ENCODE measurements at places on chromosomes 1 and 21. TPM values are rescaled to one million over a fixed set of nuclear protein-coding genes. Genes with fewer than 3 reads are reported as not detected.

- no peak for DNase-seq
Measured at GRCh38 chr1:22861764-22862440, 110.8 kb downstream of the LACTBL1 start.

DNA sequence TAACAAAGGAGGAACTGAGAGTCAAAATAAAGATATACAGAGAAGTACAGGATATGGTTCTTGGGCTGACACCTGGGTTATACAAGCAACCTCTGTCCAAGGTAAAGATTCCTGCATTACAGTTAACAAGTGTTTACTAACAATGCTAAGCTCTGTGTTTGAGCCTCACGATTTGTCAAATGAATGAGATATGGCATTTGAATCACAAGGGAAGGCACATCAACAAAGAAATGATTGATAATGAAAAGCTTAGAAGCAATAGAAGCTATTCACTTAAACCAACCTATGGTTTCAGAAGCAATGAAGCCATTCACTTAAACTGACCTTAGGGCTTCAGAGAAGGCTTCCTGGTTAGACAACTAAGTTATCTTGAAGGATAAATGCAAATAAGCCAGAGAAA lies 199.5 kb downstream of the AGBL4 start:
- no peak for DNase-seq

- DNase-seq: no peak
Measured at GRCh38 chr1:201305815-201306214, 22.5 kb downstream of the PKP1 start.

GRCh38 chr1:193785850-193786420 lies 599.5 kb upstream of the B3GALT2 start:
- DNase-seq: no peak

- no peak for DNase-seq
Measured at GRCh38 chr1:204171751-204172178, 5.6 kb upstream of the REN start.

DNA sequence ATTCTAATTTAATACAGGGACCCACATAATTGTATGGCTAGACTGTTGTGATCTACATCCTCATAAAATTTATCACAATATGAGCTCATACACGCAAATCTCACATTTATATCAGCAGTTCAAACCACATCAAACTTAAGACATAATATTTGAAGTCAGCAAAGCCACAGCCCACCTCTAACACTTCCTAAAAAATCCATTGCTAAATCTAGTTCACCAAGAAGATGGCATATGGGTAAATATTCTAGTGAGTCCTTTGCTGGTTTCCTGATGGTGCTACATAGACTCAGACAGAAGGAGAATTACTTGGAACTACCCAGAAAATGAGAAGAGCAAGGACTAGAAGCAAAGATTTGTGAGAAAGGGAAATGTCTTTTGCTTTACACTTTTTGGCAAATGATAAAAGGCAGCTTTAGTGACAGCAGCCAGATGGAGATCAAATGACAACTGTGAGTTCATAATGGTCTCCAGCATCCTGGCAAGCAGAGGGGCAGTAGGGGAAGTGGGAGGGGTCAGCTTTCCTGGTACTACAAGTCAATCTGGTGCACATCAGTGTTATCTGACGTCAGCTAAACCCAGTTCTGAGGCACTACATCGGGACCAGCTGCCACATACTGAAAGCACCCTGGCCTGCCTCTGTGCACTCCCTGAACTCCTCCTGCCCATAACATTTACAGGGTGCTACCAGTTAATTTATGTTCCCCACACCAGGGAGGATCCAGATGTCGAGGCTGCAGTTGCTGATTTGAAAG lies 10.6 kb upstream of the GADD45A start:
- DNase-seq: peak; percentile 65

- DNase-seq: peak; percentile 81
Measured at GRCh38 chr1:212915245-212916091, 34.9 kb upstream of the VASH2 start.

- DNase-seq: no peak
Measured at GRCh38 chr1:66298464-66298863, 235.5 kb upstream of the SGIP1 start.

DNA sequence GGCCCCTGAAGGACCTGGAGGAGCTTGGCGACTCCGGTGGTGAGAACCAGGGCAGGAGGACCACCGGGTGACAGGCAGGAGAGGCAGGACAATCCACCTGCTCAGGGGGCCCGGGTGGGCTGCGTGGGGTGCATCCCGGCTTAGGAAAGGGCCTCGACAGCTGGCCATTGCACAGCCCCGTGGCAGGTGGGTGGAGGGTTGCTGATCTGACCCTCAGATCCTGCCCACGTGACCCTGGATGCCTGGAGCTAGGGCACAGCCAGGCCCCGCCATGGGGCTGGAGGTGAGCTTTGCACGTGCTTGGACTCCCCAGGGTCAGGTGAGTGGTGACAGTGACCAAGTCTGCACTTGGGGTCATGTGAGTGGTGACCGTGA lies 35.5 kb upstream of the SLC19A1 start:
- DNase-seq: peak; percentile 59

GRCh38 chr1:34929497-34929852 lies at the start of gene DLGAP3:
TSS of gene DLGAP3 (minus strand) at chr1:34929650. CDS start at chr1:34905383, 24,267 bp downstream.
- no peak for DNase-seq

DNA sequence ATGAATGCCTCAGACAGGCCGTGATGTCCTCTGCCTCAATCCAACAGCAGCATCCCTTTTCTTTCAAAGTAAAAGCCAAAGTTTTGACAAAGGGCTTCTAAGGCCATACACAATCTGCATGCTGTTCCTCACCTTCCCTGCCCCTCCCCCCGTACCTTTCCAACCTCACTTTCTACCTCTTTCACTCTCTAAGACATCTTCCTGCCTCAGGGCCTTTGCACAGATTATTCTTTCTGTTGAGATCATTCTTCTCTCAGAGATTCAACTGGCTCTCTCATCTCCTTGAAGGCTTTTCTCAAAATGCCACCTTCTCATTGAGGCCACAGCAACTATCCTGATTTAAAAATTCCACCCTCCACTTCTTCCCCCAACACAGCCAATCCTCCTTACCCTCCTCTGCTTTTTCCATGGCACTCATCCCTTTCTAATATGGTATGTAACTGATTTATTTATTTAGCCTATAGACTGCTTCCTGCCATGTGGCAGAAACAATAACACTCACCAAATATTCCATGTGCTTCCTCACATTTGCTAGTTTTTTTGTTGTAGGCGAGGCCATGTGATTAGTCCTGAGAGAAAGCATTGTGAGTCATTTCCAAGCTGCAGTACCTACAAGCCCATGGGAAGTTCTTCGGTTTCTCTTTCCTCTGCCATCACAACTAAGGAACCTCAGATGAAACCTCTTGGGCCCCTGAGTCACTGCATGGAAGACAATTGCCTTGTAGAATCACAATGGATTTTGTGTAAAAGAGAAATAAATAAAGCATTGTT lies 58.7 kb upstream of the GADD45A start:
- DNase-seq: no peak

DNA sequence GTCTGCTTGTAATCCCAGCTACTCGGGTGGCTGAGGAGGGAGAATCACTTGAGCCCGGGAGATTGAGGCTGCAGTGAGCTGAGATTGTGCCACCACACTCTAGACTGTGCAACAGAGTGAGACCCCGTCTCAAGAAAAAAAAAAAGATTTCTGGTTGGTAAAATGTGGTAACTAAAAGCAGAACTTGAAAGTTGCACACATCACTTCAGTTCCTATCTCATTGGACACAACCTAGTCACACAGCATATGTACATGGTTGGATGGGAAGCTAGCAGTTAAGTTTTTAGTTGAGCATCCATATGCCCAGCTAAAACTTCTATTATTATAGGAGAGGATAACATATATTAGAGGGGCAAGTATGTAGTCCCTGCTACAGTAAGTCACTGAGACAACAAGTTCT lies 22.1 kb downstream of the BCAS2 start:
- DNase-seq: no peak

DNA sequence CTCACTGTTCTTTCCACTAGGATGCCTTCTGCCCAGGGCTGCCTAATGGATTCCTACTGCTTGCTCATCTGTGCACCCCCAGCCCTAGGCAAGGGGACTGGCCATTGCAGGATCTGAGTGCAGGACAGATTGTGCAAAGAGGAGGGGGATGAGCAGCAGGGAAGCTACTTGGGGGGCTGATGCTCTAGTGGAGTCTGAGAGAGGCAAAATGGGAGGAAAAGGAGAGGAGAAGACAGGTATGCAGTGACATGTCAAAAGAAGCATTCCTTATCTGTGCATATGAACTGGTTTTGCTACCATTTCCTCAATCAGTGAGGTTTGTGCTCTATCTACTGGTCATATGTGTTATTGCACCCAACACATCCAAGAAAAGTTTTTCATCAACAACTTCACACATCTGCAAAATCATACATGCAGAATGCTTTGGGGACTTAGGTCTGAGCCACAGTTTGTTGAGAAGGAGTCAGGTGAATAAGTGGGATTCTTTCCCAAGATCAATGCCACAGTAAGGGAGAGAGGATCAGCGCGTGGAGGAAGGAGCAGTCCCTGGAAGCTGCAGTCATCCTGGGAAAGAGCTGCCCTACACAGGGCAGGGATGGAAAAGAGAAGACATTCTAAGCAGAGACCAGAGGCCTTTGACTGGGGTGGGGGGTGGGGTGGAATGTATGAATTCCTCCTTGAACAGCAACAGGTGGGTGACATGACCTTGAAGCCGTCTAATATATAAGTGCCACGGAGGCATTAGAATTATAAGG lies 14.4 kb downstream of the SLC5A9 start:
- no peak for DNase-seq

The KCNJ10 gene
- 0.27 TPM for total RNA-seq

The OR10Z1 gene
- not detected for total RNA-seq

The KMO gene
- total RNA-seq: 1.1 TPM

The EVA1B gene
- total RNA-seq: 102 TPM

The SPRR5 gene
- not detected for total RNA-seq

The PKP1 gene
- total RNA-seq: not detected

The ATP1A2 gene
- 89.5 TPM for total RNA-seq

The NAV1 gene
- 19.6 TPM for total RNA-seq

The VASH2 gene
- 2.1 TPM for total RNA-seq

The NOS1AP gene
- total RNA-seq: 11.9 TPM

The SLC26A9 gene
- total RNA-seq: not detected

Data from sigmoid colon (tissue), 7 donors.